ENCODE measurements at places on chromosomes 12 and 14. TPM values are rescaled to one million over a fixed set of nuclear protein-coding genes. Genes with fewer than 3 reads are reported as not detected.

BCDIN3D gene
- total RNA-seq: 4.7 TPM

KCNMB4 gene
- total RNA-seq: 0.18 TPM

IL25 gene
- total RNA-seq: not detected

KMT2D gene
- total RNA-seq: 42.3 TPM

MANSC4 gene
- not detected for total RNA-seq

CMA1 gene
- total RNA-seq: not detected

DNAJC22 gene
- 19.2 TPM for total RNA-seq

FAM186B gene
- 0.08 TPM for total RNA-seq

FOXG1 gene
- 0.09 TPM for total RNA-seq

RPGRIP1 gene
- 0.37 TPM for total RNA-seq

PROX2 gene
- not detected for total RNA-seq

NFE2 gene
- 0.24 TPM for total RNA-seq

NGDN gene
- 70.3 TPM for total RNA-seq

Measured in A549 treated with CpdA at 1 μM for 4 hours (cell line).